RPMI7951 (cell line): ENCODE measurements at places on chromosomes 3 and 15. TPM values are rescaled to one million over a fixed set of nuclear protein-coding genes. Genes with fewer than 3 reads are reported as not detected.

- no peak for DNase-seq
Observed at GRCh38 chr3:118137778-118138177, 896.9 kb downstream of the IGSF11 start.

Gene SERPINI2
- total RNA-seq, result not detected in 2 replicates

GRCh38 chr3:98890181-98890835 lies 11.2 kb downstream of the DCBLD2 start:
- DNase-seq, result no peak

DNA sequence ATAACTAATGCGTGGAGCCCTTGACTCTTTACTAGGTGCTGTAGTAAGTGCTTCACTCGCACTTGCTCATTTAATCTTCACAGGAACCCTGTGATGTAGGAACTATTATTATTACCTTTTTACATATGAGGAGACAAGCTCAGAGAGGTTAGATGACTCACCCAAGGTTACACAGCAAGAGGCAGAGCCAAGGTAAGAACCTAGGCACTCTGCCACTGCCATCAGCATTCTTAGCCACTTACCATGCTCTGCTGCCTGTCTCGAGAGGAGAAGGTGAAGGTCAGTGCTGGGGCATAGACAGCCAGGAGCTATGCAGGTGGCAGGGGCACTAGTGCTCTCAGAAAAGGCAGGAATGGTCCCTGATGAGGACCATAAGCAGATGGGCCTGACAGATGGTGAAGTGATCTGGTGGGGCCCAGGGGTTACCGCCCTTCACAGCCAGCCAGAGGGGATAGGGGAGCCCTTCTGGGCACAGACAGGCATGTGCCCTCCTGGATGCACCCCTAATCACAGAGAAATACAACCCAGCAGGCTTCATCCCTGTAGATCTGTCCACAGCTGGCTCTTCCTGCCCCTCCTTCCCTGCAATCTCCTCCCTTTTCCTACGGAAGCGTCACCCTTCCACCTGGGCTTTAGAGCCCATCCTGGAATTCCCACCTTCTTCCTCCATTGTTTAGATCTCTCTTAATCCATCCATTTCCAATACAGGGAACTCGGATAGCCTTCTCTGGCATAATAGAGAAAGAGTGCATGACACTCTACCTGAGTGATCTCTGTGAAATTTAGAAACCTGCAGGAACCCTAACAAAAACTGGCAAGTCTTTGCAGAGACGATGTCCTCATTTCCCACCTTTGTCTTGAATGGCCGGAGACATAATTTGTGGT lies 26.9 kb downstream of the ABTB1 start:
- DNase-seq, result peak; percentile 32

DNA sequence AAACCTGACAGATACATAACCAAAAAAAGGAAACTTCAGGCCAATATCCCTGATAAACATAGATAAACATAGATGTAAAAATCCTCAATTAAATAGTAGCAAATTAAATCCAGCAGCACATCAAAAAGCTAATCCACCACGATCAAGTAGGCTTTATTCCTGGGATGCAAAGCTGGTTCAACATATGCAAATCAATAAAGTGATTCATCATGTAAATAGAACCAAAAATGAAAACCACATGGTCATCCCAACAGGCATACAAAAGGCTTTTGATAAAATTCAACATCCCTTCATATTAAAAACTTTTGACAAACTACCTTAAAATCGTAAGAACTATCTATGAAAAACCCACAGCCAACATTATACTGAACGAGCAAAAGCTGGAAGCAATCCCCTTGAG lies 882.2 kb downstream of the NTRK3 start:
- no peak for DNase-seq

DNA sequence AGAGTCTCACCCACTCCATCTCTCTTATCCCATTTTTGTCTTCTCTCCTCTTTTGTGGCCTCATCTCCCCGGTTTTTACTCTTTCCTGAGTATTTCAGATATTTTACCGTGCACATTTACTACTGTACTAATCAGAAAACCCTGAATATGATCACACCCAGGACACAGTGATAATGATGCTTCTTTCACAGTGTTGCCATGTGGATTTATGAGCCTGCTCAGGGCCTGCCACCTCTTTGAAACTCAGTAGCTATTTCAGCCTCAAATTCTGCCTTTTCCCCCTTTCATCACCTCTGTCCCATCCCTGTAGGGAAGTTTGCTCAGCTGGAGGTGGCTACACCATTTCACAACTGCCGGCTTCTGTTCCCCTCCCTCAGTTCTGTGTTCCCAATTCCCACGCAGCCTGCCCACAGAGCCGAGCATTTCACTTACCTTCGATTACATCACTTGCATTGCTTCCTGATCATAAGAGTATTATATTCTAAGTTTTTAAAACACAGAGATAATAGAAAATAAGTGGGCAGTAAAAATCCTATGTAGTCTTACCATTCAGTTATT lies 33.2 kb downstream of the ARNT2 start:
- no peak for DNase-seq

GRCh38 chr3:153928851-153929250 lies 192.3 kb upstream of the ARHGEF26 start:
- no peak for DNase-seq
